ENCODE measurements at places on chromosomes 11 and 22.
A peak's percentile ranks its signal among the peaks of the same experiment; 100 is the strongest.

- DNase-seq, result no peak
Observed at GRCh38 chr22:30947173-30947815, 21.3 kb downstream of the MORC2 start.

GRCh38 chr22:43435851-43436811 is 24.3 kb downstream of the MPPED1 start:
- DNase-seq, result no peak

GRCh38 chr11:44870181-44870580 is 80.5 kb downstream of the TP53I11 start:
- no peak for DNase-seq

DNA sequence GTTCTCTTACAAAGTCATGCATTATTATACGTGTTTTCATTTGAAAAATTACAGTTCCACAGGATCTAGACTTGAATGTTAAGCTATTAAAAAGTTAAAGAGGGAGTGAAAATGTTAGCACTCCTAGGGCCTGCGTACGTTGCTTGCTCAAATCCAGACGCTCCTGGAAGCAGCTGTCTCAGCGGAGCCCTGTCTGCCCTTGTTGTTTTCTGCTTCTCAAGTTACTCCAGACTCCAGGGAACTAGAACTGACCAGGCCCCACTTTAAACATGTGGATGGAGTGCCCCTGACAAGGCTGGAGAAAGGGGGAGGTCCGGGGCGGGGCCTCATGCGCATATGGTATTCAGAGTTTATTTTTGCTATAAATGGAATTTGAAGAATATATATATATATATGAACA is 9.6 kb downstream of the PARVB start:
- DNase-seq, result no peak

DNA sequence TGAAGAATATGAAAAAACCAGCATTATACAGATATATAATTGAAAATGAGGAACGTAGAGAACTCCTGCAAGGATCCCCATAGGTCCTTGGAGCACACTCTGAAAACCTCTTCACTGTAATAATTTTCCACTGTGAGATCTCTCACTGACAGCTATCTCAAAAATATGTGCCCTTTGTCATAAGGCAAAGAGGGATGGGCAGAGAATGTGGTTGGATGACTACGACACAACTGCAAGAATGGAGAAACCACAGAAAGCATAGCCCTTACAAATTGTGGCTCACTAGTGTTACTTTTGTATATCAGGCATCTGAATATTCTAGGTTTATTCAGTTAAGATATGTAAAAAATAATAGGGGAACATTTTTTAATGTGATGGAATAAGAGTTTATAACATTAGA is 7.9 kb upstream of the CTSC start:
- no peak for DNase-seq

GRCh38 chr11:118304568-118305248 is at the start of gene CD3E:
Gene CD3E (plus strand): TSS chr11:118304730. CDS start chr11:118304953, 223 bp downstream.
- DNase-seq, result peak; percentile 69

DNA sequence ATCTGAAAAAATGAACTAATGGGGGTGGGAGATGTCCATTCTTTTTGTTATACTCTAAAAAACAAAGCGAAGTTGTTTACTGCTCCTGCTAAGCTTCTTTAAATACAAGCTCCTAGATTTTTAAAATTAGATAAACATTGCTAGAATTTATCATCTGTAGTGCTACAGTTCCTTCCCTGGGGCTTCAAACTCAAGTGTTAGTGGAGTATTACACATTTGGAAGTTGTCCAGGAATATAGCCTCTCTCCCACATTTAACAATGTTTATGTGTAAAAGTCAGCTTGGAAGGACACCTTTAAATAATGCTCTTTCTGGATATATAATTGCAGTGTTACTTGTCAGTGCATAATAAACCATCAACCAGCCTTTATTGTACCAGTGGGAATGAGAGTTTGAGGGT is 155.5 kb downstream of the SPON1 start:
- no peak for DNase-seq

DNA sequence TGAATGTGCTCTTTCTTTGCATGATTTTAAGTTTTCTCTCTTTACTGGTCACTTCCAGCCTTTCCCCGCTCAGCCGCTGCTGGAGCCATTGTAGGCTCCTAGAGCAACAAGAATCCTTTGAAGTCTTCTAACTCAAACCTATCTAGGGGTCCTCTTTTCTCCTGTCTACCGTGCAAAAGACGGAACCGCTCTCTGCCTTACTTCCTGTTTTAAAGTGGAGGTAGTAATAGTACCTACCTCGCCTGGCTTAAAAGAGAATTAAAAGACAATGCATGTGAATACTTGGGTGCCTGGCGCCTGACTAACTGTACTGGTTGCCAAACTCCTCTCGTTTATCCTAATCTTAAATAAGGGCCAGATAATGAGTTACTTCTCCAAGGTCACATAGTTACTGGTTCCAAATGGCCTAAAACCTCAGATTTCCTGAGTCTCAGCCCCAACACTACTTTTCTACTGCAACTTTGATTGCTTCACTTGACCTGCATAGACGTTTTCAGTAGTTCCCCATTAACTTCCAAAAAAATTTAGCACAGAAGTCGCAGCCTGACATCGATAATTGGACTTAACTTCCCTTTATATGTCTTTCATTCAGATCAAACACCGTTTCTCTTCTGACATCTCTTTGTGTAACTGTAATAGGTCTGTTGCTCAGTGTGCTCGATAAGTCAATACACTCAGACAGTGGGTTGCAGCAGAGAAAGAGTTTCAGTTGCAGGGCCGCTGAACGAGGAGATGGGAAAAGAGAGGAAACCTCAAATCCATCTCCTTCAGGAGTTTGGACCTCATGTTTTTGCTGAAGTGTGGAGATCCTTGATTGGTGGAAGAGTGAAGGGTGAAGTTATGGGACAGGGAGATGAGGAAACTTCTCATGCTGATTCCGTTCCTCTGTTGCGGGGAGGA is 891 bp downstream of the SAMM50 start:
- no peak for DNase-seq

DNA sequence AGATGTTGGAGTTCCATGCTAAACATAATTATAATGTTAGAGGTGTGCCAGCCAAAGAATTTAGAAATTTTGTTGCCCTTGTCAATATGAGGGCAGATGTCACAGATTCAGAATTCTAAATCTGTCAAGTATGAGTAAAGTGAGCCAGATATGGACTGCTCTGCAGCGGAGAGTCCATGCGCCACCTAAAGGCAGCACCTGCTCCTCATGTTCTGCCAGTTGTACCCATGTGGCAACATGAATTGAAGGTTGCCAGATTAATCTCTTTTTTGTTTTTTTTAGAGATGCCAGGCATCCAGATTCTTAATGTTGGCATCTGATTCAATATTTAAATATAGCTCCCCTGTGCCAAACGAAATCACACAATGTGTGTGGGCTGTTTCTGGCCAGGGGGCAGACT is 678.6 kb upstream of the ANO5 start:
- no peak for DNase-seq

DNA sequence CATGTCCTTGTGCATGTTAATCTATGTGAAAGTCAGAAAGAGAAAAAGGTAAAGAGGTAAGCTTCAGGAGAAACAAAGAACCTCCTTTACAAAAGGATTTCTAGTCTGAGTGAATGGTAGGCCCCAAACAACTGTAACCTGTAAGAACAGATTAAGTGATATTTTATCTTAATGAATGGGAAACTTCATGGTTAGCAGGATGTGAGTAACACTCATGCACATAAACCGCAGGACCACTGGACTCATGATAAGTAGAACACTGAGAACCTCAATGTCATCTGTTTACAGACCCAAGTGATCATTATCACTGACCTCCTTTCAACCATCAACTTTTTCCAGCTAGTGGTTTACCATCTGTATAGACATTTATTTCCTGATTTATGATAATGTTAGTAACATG is 19.9 kb downstream of the OR8G5 start:
- no peak for DNase-seq

DNA sequence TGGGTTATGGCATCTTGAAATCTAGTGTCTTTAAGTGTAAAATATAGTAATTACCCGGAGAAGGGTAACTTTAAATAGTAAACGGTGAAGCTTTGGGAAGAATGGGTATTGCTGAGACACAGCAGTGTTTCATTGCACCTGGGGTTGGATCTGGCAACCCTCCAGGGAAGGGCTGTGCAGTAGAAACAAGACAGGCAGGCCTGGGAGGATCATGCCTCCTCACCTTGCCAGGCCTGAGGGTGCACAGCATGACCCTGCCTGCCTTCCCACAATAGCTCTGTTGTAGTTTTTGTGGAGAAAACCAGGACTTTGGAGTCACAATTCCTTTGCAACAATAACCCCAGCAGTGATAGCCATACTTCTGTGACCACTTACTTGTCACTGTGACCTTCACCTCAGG is 64.6 kb upstream of the ADSL start:
- no peak for DNase-seq

GRCh38 chr11:73288192-73288872 is 16.2 kb downstream of the P2RY6 start:
- DNase-seq, result no peak

- peak; percentile 63 for DNase-seq
Observed at GRCh38 chr11:124070915-124071622, 29.9 kb upstream of the OR10G7 start.

DNA sequence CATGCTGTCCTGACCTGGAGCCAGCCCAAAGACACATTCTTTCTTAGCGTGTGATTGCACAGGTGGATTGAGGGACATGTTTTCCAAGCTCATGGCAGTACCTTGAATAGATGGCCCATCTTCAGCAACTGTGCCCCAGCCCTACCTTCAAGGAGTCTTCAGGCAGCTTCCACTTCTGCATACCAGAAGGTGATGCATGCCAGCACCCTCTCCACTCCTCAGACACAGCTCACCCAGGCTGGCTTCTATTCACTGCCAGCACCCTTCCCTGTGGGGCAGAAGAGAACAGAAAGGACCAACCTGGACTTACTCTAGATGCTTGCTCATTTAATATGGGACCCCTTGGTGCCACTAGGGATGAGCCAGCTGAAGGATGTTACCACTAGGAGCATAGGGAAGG is 466.4 kb upstream of the ISX start:
- no peak for DNase-seq
